ENCODE measurements at places on chromosomes 4 and X.

DNA sequence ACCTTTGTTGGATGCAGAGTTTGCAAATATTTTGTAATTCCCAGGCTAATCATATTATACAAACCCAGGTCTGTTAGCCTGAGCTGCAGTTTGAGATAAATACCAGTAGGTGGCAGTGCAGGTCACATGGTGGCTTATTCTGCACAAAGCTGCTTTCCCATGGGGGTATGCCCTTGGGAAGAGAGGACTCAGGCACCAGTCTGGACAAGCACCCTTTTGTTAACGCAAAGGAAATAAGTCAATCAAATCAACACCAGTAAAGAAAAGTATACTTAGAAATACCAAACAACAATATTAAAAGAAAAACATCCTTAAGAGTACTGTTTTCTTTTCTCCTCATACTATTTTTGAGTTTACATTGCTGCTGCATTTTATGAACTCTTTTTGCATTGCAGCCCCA is 389.0 kb upstream of the ZFP42 start:
- DNase-seq: peak; percentile 72

DNA sequence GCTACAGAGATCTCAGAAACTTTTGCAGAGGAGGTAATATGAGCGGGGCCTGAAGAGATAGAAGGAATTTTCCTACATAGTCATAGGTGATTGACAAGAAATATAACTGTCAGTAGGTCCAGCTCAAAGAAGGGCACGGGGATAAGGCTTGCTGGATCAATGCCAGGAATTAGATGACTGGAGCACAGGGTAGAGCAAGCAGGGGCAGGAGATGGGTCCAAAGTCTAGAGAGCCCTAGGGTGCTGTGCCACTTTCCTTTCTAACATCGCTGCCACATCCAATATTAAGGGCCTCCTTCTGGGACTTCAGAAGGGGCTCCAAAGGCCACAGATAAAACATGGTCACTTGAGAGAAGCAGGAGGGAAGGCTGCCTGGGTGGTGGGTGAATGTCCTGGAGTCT is 402.2 kb downstream of the MID1IP1 start:
- DNase-seq: no peak

- no peak for DNase-seq
These were observed 108.8 kb upstream of the CENPE start for GRCh38 chr4:103306870-103307375.

GRCh38 chr4:39660045-39660444 is 21.4 kb upstream of the SMIM14 start:
- DNase-seq: no peak

- no peak for DNase-seq
These were observed 260.8 kb upstream of the TENM3 start for GRCh38 chr4:181982437-181982836.

DNA sequence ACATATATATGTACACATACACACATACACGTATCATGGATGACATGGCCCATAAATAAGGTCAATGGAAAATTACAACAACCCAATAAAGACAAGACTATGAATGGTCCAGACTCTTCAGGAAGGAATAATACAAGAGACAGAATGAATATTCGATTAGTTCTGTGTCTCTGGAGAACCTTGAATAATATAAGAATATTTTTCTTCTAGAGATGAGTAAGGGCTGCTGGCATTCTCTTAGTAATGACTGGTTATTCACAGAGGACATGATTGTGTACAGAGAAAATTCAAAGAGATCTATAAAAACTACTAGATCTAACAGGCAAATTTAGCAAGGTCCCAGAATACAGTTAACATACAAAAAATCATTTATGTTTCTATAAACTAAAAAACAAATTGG is 23.3 kb downstream of the SPIN4 start:
- DNase-seq: no peak

DNA sequence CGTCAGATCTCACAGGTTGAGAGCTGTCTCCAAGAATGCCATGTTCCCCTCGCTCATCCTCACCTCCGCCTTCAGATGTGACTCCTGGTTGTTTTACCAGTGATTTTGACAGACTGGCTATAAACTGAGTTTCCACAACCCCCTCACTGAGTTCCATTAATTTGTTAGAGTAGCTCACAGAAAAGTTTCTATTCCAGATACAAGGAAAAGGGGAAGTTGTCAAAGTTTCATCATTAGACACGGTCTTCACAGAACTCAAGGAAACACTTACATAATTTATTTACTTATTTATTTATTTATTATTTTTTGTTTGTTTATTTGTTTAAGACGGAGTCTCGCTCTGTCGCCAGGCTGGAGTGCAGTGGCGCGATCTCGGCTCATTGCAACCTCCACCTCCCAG is 55.7 kb upstream of the IQSEC2 start:
- no peak for DNase-seq

DNA sequence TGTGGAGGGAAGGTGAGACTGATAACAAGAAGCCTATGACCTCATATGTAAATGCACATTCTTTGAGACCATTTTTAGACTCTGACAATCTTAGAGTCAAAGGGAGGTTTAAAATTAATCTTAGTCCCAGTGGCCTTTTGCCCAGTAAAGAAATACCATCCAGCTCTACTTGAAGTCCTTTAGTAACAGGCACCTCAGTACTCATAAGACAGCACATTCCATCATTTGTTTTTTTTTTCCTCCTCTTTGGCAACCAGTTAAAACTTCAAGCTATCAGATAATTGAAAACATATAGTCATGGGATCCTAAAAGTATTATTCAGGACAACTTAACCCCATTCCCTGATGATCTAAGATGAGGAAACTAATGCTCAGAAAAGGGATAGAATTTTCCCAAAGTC is 4.6 kb downstream of the EDA2R start:
- peak; percentile 19 for DNase-seq

DNA sequence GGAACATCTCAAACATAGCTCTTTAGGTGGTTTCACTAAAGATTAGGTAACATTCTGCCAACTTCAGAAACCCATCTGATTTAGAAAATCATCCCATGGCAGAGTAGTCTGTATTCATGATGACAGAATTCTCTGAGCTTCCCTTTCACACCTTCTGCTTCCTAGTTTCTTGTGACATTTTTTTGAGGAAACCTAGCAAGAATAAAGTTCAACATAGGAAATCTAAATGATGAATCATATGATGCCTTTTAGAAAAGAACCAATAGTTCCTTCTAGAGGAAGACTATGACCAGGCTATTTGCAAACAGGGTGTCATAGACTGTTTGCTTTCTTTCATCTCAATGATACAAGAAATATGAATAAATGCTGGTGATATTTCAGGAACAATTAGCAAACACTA is 49.8 kb upstream of the CAMK2D start:
- DNase-seq: peak; percentile 25

- no peak for DNase-seq
These were observed at the start of gene SCRG1 for GRCh38 chr4:173398779-173399415. Gene SCRG1, minus strand, starts transcription at chr4:173399116. Its CDS starts 7,702 bp downstream, at chr4:173391414.

DNA sequence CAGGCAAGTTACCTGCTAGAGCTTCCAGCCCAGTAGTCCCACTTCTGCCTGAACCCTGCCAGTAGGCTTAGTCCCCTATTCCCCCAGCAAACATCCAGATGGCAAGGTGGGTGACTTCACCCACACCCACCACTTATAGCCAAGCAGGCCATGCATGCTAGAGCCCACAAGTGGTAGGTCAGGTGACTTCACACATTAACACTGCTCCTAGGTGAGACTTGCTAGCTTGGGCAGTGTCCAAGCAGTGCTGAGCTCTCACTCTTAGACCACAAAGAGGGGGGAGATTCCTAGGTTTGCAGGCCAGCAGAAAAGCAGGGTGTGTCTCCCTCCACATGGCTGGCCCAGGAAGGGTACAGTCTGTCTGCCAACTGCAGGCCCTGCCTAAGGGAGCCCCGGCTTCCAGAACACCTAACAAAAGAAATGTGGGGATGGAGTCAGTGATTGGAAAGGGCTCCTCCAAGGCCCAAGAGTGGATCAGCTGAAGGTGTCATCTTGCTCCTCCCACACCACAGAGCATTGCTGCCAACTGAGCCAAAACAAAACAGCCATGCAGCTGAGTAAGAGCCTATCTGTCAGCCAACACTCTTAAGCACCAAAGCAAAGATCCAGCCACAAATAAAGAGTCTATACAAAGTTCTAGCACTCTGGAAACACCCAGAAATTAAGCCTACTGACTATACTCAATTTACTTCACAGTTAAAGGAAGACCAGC is 158.1 kb upstream of the USP38 start:
- DNase-seq: peak; percentile 4

DNA sequence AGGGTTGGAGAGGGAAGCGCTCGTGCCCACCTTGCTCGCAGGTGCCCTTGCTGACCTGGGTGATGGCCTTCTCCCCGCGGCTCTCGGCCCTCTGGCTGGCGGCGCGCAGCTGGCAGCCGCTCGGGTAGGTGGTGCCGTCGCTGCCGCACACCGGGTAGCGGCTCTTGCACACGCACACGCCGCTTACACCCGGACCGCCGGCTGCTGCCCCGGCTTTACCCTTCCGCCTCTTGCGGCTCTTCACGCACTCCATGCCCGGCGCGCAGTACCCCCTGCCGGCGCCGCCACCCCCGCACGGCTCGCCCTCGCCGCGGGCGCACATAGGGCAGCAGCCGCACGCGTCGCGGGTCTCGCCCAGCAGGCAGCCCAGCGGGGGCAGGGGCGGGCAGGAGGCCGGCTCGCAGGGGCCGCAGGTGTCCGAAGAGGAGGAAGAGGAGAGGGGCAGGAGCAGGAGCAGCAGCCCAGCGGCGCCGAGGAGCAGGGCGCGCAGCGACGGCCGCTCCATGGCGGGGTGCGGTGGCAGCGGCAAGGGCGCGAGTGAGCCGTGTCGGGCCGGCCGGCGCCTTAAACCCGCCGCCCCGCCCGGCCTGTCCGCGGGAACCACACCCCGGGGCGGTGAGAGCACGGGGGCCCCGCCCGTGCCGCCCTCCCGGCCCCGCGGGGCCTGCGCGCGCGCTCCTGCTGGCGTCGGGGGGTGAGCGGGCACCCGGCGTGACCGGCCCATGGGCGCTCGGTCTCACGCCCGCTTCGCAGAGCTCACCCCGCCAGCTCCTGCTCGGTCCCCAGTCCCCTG is at the start of gene IGFBP7:
IGFBP7 (minus strand) TSS at position 539 of the 793 bp plus-strand sequence; CDS start at position 505, 34 bp downstream.
- DNase-seq: peak; percentile 78

GRCh38 chrX:21843179-21843578 is 3.8 kb downstream of the MBTPS2 start:
- no peak for DNase-seq

DNA sequence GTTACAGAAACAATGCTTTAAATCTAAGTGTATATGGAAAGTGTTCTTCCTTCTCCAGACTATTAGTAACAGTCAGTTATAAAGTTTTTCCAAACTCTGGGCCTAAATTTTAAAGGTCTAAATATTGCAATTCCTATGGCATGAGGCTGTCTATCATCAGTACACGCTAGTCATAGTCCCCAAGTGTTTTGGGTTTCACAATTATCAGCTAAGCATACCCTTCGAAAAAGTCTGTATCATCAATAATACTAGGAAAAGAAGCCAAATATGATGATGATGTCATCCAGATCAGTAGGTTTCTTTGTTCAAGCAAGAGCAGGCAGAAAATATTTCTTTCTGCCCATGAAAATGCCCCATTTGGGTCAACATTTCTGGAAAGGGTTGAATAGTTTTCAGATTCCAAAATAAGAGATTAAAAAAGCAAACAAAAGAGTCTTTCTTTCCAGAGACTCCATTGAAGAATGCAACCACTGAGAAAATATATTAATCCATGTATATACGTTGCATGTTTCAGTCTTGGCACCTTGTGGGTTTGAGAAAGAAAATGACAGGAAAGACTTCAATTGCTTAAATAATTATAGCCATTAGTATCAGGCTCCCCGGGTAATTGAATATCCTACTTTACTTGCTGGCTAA is 173.8 kb downstream of the CAMK2D start:
- DNase-seq: no peak

GRCh38 chr4:80767944-80768343 is 262.6 kb upstream of the BMP3 start:
- no peak for DNase-seq

GRCh38 chrX:143437439-143437838 is 79.8 kb downstream of the SPANXN3 start:
- DNase-seq: peak; percentile 53

DNA sequence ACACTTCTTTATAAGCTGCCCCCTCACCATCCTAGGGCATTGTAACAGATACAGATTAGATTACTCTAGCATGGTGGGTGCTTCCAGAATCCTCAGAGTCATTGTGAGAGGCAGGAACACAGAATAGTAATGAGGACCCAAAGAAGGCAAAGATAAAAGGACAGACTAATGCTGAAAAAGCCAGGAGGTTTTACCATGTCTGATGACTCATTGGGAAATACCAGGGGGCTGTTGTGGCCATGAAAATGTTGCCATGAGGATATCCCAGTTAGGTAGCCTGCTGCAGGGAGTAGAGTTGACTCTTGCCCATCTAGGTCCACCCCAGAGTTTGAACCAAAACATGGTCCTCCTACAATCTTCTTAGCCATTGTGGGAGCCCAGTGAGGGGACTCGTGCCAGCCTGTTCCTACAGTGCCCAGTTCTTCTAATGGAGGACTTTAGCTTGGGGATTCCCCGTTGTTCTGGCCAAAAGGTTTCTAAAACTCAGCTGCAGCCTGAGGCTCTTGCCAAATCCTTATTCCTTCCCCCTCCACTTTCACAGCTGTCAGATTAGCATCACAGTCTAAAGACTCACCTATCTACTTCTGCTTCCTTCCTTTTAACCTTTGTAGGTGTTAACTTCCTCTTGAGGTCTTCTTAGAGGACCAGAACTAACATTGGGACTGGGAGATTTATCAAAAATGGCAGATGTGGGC is 586.0 kb upstream of the AADAT start:
- DNase-seq: peak; percentile 67

GRCh38 chrX:96376266-96376665 is 308.4 kb upstream of the DIAPH2 start:
- no peak for DNase-seq

DNA sequence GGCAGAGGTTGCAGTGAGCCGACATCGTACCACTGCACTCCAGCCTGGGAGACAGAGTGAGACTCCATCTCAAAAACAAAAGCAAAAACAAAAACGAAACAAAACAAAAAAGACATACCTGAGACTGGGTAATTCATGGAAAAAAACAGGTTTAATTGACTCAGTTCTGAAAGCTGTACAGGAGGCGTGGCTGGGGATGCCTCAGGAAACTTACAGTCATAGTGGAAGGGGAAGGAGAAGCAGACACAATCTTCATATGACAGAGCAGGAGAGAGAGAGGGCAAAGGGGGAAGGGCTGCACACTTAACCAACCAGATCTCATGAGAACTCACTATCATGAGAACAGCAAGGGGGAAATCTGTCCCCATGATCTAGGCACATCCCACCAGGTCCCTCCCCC is 229.5 kb downstream of the STK32B start:
- no peak for DNase-seq

- DNase-seq: no peak
These were observed 107.8 kb downstream of the SLC4A4 start for GRCh38 chr4:71446479-71447081.

DNA sequence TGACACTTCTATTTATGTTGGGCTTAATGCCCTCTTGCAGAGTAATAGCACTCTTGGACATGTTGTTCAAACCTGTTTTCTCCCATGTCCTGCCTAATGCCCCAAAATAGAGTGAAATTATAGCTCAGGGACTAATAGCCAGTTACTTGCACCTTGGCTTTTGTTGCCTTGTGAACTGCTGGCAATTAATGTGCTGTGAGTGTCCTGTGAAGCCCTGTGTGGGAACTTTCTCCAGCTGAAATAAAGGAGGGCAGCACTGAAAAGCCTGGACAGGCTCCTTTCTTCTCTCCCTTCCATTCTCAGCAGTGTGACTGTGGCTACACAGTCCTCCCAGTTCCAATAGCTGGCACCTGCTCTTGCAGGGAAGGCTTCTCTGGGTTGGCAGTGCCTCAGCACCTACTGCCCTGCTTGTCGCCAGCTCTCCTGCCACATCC is 72.4 kb downstream of the DCLK2 start:
- DNase-seq: no peak

Data from kidney tubule cell (primary cell).